Aorta (tissue), 5 donors: ENCODE measurements at places on chromosomes 2 and 18. TPM values are rescaled to one million over a fixed set of nuclear protein-coding genes. Genes with fewer than 3 reads are reported as not detected.
A peak's percentile ranks its signal among the peaks of the same experiment; 100 is the strongest.

Gene LAMA3
- 29.0 TPM for total RNA-seq

Gene PXDN
- 109 TPM for total RNA-seq

Gene ALPI
- not detected for total RNA-seq

Gene ANO7
- 5.4 TPM for total RNA-seq

Gene PLGLB2
- 2.5 TPM for total RNA-seq

Gene CD8B2
- 0.09 TPM for total RNA-seq

Gene RFTN2
- total RNA-seq = 17.5 TPM

Gene TMEM247
- total RNA-seq = not detected

Gene GAD1
- total RNA-seq = 7.8 TPM

Gene TCF23
- total RNA-seq = 0.39 TPM

DNA sequence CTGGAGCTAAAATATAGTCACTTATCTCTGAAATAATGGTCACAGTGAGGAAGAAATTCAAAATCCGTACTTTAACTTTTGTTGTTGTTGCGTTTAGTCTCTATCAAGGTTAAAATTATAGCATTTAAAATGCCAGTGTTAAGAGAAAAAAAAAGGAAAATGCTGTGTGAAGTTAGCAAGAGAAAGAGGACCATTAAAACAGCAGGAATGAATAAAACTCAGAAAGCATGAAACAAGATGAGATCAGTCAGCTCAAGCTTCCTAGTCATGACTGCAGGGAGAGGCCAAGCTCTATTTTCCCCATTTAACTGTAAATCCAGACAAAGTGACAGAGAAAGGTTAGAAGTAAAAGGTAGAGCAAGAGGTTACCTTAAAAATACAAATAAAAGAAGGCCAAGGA is 281.7 kb upstream of the ATP5MC3 start:
- H3K36me3 ChIP-seq = no peaks in the 10 kb centered on the region
- H3K4me1 ChIP-seq = no peaks in the 10 kb centered on the region
- no peak overlapping the region for H3K4me3 ChIP-seq
- H3K27me3 ChIP-seq = no peaks in the 10 kb centered on the region

- H3K4me1 ChIP-seq = no peaks in the 10 kb centered on the region
- DNase-seq = no peak
- no peak overlapping the region for H3K4me3 ChIP-seq
- no peaks in the 10 kb centered on the region for H3K36me3 ChIP-seq
These were observed 459.5 kb upstream of the CDH20 start for GRCh38 chr18:60873708-60874107.

DNA sequence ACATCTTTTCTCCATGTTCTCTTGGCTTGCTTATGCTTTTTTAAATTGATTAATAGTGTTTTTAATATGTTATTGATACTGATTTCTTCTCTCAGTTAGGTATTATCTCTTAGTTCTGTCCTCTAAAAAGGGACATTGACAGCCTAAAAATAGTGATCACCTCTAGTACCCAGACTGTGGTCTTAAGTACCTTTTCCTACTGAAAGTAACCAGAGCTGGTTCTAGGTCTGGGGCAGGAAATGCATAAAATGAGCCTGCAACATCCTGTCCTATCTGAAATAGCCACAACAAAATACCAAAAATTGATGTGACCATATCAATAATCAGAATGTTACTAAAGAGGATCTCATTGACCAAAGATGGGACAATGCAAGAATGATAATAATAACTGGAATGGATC is 113.3 kb downstream of the DNAH6 start:
- no peak overlapping the region for H3K4me3 ChIP-seq
- no peaks in the 10 kb centered on the region for H3K27me3 ChIP-seq
- H3K4me1 ChIP-seq = no peaks in the 10 kb centered on the region
- no peak overlapping the region for H3K27ac ChIP-seq
- H3K36me3 ChIP-seq = no peaks in the 10 kb centered on the region

DNA sequence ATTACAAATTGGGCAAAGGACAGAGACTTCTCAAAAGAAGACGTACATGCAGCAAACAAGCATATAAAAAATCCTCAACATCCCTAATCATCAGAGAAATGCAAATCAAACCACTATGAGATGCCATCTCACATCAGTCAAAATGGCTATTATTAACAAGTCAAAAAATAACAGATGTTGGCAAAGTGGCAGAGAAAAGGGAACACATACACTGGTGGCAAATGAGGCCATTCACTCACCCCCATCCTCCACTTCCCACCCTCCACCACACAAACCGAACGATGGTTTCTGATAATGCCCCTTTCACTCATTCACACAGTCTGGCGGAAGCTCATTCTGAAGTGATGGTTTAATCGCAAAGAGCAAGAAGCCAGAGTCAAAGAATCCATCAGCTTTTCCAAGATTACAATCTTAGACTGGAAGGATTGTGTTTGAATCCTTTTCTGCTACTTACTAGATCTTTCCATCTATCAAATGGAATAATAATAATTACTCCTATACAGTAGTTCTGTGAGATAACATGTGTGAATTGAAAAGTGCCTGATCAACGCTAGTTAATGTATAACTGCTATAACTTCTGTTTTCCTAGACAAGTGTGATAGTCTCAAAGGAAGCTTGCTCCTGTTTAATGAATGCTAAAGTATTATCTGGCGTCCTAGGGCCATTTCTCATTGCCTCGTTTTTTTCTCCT is 16.9 kb upstream of the CD28 start:
- no peak overlapping the region for H3K4me3 ChIP-seq
- no peak for DNase-seq
- H3K36me3 ChIP-seq = no peaks in the 10 kb centered on the region
- H3K27me3 ChIP-seq = no peaks in the 10 kb centered on the region

- H3K36me3 ChIP-seq = peaks cover 9% of the 10 kb centered on the region
These were observed 48.9 kb downstream of the PLEKHA3 start for GRCh38 chr2:178529194-178529593.

DNA sequence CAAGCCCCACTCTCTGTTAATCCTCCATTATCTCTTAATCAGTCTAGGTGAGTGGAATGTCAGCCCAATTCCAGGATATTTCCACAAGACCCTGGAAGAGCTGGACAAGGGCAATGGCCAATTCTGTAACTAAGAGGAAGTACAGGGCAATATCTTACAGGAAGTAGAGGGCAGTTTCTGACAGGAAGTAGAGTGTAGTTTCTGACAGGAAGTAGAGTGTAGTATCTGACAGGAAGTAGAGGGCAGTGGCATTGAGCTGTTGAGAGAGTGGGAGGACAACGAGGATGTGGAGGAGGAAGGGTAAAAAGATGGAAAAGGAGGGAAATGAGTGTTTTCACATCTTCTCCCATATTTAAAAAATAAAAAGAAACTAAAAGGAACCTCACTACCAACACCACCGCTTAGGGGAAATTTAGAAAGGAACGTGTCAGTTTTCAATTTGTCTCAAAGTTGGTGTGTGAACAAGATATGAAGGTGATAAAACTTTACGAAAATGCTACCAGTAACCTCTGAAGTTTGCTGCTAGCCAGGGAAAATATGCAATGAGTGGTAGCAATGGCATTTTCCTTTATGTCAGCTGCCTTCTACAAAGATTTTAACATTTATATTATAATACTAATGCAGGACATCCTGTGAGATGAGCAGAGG is 430.9 kb upstream of the HNRNPA3 start:
- no peak for DNase-seq
- no peaks in the 10 kb centered on the region for H3K27me3 ChIP-seq
- H3K4me3 ChIP-seq = no peak overlapping the region
- no peaks in the 10 kb centered on the region for H3K4me1 ChIP-seq
- H3K36me3 ChIP-seq = no peaks in the 10 kb centered on the region
- H3K27ac ChIP-seq = no peak overlapping the region

GRCh38 chr18:31487246-31488015 is 10.5 kb upstream of the DSG2 start:
- no peak for DNase-seq
- peaks cover 2% of the 10 kb centered on the region for H3K27me3 ChIP-seq
- no peaks in the 10 kb centered on the region for H3K4me1 ChIP-seq

- peaks cover 2% of the 10 kb centered on the region for H3K4me1 ChIP-seq
- no peaks in the 10 kb centered on the region for H3K36me3 ChIP-seq
- no peaks in the 10 kb centered on the region for H3K27me3 ChIP-seq
- DNase-seq = no peak
These were observed 63.9 kb downstream of the ZEB2 start for GRCh38 chr2:144455987-144456386.

DNA sequence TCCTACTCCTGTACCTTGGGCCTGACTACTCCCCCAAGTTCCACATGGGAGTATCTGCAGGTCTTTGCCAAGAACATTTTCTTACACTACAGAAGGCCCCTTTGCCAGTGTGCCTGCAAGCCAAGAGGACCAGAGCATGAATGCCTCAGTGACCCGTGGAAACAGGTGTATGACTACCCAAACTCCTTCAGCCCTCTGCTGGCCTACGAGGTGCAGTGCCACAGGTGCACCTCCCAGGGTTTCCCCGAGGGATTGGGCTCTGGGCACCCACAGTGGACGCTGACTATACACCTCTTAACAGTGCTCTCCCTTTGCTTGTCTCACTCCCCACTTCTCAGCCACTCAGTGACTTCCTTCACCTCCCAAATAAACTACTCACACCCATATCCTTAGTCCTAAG is 91.4 kb downstream of the COL6A3 start:
- no peaks in the 10 kb centered on the region for H3K27me3 ChIP-seq
- peaks cover 10% of the 10 kb centered on the region for H3K4me1 ChIP-seq
- H3K36me3 ChIP-seq = no peaks in the 10 kb centered on the region

DNA sequence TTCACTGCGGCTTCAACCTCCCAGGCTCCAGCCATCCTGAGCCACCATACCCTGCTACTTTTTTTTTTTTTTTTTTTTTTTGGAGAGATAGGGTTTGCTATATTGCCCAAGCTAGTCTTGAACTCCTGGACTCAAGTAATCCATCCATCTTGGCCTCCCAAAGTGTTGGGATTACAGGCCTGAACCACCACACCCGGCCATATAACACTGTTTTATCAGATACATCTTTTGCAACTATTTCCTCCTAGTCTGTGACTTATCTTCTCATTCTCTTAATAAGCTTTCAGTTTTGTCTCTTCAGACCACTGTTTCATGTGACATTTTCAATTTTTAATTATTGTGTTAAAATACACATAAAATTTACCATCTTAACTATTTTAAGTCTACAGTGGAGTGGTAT is 35.7 kb upstream of the FAM117B start:
- no peak overlapping the region for H3K27ac ChIP-seq
- H3K36me3 ChIP-seq = no peaks in the 10 kb centered on the region
- H3K4me3 ChIP-seq = no peak overlapping the region
- H3K27me3 ChIP-seq = no peaks in the 10 kb centered on the region

- H3K27me3 ChIP-seq = no peaks in the 10 kb centered on the region
- H3K4me3 ChIP-seq = no peak overlapping the region
- DNase-seq = no peak
- H3K27ac ChIP-seq = no peak overlapping the region
- no peaks in the 10 kb centered on the region for H3K36me3 ChIP-seq
These were observed 4.7 kb downstream of the MYO5B start for GRCh38 chr18:50190236-50190635.

- no peak overlapping the region for H3K4me3 ChIP-seq
- H3K4me1 ChIP-seq = no peaks in the 10 kb centered on the region
- H3K36me3 ChIP-seq = no peaks in the 10 kb centered on the region
These were observed 19.5 kb downstream of the NXPH2 start for GRCh38 chr2:138760676-138761075.

DNA sequence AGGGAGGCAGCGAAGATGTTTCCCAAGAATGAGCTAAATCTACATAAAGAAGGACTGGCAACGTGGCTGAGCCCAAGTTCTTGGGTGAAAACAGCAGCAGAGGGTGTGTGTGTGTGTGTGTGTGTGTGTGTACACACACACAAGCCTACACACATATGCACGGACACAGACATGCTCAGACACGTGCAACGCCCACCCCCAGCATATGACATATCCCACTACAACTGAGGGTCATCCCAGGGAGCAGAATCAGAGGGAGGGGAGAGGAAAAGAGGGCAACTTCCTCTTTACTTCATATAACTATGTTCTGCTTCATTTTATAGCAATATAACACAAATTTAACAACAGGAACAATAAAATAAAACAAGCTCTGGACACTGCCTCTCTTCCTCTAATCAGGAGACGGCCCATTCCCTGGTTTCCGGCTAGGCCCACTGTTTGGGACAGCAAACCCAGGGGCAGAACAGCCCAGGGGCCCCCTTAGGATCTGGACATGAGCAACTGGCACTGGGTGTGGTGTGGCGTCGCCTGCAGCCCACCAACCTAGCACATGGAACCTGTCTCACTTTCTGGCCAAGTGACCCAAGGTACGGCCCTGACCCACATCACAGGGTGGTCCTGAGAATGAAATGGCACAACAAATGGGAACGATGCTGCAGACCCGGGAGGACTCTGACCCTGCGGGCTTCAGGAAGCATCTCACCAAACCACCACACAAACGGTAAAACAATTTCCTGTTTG is 25.0 kb downstream of the FAM178B start:
- H3K27ac ChIP-seq = no peak overlapping the region
- H3K36me3 ChIP-seq = no peaks in the 10 kb centered on the region
- DNase-seq = no peak
- no peaks in the 10 kb centered on the region for H3K4me1 ChIP-seq
- no peak overlapping the region for H3K4me3 ChIP-seq

DNA sequence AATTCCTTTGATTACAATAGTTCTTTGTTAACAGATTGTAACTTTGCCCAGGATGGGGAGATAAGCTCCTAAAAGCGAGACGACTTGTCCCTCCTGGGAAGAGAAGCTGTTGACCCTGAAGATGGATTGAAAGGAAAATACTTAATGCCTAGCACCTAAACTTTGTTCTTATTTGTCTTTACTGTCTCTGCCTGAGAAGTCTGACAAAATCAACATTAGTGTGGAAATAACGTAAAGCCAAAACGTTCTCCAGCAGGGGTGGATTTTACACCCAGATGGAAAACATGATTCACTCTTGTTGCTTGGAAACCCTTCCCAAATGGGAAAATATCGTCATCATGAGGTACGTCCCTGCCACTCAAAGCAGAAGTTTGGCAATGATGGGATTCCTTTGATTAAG is 450.1 kb downstream of the SLC4A3 start:
- no peaks in the 10 kb centered on the region for H3K27me3 ChIP-seq
- H3K27ac ChIP-seq = peak overlapping the region; percentile 21
- H3K4me3 ChIP-seq = no peak overlapping the region
- DNase-seq = no peak

GRCh38 chr2:134258684-134259388 is 5.0 kb downstream of the MGAT5 start:
- H3K4me1 ChIP-seq = peaks cover 14% of the 10 kb centered on the region
- H3K27me3 ChIP-seq = no peaks in the 10 kb centered on the region
- H3K27ac ChIP-seq = no peak overlapping the region
- H3K4me3 ChIP-seq = no peak overlapping the region
- no peaks in the 10 kb centered on the region for H3K36me3 ChIP-seq

DNA sequence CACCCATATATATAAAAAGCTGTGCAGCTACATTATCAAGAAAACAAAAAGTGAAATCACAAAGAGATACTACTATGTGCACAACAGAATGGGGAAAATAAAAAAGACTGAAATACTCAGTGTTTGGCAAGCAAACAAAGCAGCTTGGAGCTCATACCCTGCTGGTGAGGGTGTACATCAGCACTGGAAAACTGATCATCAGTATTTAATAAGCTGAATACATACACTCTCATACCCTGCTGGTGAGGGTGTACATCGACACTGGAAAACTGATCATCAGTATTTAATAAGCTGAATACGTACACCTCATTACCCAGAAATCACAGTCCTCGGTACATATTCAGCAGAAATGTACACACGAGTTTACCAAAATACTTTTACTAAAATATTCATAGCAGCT is 220.8 kb downstream of the SPP2 start:
- H3K4me1 ChIP-seq = no peaks in the 10 kb centered on the region
- H3K27me3 ChIP-seq = no peaks in the 10 kb centered on the region
- H3K27ac ChIP-seq = no peak overlapping the region
